GM12864 (cell line): ENCODE measurements at places on chromosomes 5 and 9.

DNA sequence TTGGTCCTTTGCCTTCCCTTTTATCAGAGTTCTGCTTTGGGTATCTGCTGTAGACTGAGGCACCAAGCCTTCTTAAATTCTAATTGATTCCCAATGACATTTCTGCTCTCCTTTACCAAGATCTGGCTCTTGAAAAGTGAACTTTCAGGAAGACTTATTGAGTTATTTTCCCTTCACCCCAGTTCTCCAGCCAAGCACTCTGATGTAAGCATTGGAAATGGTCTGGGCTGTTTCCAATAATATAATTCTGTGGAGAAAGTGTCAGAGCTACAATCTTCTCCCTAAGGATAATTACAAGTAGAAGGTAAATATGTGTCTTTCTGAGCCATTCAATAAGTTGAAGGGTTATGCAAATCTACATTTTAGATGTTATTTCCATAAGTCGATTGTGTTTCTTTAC lies 30.8 kb downstream of the BTF3 start:
- DNase-seq: no peak

GRCh38 chr9:130846487-130847305 lies 11.6 kb downstream of the ABL1 start:
- no peak for DNase-seq

GRCh38 chr5:111502956-111503355 lies 9.4 kb downstream of the STARD4 start:
- DNase-seq: no peak

- no peak for DNase-seq
Observed at GRCh38 chr5:35826554-35826953, 30.1 kb upstream of the IL7R start.

- no peak for DNase-seq
Observed at GRCh38 chr9:24071716-24072115, 245.7 kb upstream of the ELAVL2 start.

DNA sequence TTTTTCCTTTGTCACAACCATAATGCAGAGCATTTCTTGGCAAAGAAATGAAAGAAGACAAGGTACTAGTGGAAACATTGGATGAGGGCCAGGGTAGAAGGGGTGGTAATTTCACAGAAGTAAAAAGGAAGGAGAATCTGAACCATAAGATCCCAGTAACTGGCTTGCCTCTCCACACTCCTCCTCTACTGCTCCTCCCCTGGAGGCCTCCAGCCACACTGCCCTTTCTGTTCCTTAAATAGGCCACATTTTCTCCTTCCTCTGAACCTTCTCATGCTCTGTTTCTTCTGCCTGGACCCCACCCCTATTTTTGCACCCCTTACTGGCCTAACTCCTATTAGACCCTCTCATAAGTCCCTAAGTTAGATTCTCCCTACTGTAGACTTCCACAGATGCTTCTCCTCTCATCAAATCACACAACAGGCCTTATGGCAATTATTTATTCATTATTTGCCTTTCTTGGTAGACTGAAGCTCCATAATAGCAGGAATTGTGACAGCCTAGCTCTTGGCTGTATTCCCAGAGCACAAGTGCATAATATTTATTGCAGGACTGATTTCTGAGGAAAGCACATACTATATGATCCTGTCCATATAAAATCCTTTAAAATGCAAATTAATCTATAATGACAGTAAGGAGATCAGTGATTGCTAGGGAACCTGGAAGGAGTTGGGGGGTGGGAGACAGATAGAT lies 31.3 kb upstream of the GRIA1 start:
- DNase-seq: no peak

GRCh38 chr5:80884929-80885328 lies 75.2 kb upstream of the RASGRF2 start:
- DNase-seq: no peak

- DNase-seq: no peak
Observed at GRCh38 chr9:82271106-82271561, 282.6 kb downstream of the SPATA31D1 start.

GRCh38 chr5:1131191-1131621 lies 19.3 kb upstream of the SLC12A7 start:
- no peak for DNase-seq

GRCh38 chr5:53820119-53820801 lies 259.8 kb downstream of the NDUFS4 start:
- DNase-seq: no peak

- DNase-seq: no peak
Observed at GRCh38 chr5:4676934-4677333, 463.2 kb upstream of the ADAMTS16 start.

- no peak for DNase-seq
Observed at GRCh38 chr5:78339617-78340436, 20.6 kb upstream of the SCAMP1 start.

DNA sequence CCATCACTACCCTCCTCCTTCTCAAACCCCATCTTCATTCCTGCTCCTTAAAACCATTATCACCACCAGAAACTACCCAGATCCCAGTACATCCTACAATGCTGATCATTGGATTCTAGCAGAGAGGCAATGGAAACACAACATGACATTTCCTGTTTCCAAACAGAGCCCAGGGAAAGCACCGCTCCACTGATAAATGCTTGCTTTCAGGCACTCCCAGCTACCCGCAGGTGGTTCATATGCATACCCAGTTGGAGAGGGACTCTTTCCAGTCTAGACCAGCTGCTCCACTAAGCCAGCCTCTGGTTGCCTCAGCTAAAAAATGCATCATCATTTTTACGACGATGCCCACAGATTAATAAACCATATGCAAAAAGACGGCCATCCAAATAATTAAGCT lies 39.2 kb upstream of the ACO1 start:
- no peak for DNase-seq

DNA sequence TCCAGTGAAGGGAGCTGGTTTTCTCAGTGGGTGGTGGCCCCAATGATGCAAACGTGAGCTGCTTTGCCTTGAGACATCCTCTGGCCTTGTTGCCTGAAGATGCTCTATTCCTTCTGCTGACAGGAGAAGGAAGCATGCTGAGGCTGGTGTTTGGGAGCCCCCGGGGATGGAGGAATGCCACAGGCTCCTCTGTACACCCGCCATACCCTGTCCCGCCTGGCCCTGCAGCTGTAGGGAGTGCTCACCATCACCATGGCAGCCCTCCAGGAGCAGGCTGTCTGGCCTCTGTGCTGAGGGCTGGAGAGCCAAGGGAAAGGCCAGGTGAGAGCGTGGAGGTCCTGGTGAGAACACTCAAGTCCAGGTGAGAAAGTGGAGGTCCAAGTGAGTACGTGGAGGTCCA lies 134.4 kb downstream of the MRPL36 start:
- DNase-seq: no peak

- DNase-seq: no peak
Observed at GRCh38 chr5:88545338-88545737, 276.7 kb upstream of the TMEM161B start.

DNA sequence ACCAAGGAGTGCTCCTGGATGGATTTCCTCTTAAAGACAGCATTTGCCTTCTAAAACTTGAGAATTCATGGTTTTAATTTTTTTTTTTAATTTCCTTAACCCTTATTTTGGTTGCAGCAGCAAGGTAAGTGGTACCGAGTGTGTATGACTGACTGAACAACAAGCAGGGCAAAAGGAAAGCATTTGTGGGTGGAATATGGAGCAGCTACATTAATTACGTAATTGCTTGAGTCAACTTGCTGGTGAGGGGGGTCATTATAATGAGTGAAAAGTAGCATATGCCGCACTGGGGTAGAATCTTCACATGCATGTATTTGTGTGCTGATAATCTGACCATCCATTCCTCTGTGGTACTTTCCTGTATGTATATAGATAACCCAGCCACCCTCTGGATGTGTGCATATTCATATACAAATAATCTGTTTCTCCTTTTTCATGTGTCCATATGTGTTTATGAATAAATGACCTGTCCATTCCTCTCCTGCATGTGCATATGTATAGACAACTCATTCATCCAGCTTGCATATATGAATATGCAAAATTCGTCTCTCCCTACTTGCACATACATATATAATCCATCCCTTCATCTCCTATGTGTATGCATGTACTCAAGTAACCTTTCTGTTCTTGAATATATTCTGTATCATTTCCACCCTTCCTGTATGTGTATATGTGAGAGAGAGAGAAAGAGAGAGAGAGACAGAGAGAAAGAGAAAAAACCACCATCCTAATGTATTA lies 147.5 kb upstream of the RUSC2 start:
- DNase-seq: no peak

- peak; percentile 8 for DNase-seq
Observed at GRCh38 chr5:79020861-79021561, 35.9 kb upstream of the ARSB start.

- DNase-seq: no peak
Observed at GRCh38 chr5:387491-388265, 55.3 kb upstream of the EXOC3 start.

DNA sequence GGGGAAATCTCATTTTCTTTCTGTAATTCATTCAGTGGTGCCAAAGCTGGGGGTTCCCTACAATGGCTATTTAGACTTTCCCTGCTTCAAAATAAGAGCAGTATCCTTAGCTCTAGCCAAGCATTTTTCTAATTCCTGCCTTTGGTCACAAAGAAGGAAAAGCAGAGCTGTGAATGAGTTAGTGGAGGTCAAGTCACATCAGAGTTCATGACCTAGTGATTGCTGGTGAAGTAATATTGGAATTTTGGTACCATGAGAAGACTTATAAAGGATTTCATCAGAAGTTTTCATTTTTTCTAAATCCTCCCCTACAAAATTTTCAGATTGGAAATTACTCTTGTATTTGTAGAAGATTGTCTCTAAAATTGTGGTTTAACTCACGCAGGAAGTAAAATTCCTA lies 28.0 kb downstream of the DNAJC21 start:
- no peak for DNase-seq

DNA sequence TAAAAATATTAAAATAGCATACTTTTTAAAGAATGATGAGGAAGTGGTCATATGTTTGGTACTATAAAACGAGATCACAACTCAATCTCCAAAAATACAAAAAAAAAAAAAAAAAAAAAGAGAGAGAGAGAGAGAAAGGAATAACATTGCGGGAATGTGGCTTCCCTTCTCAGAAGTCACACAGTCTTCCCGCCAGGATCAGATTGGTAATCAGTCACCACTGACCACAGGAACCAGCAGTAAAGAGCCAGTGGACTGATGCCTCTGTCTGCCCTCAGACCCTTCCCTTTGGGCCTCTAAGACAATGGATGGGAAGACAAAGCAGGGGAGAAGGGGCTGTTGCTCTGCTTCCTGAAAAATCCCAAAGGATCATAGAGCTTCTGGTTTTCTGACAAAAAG lies 104.9 kb downstream of the KLHL3 start:
- no peak for DNase-seq

DNA sequence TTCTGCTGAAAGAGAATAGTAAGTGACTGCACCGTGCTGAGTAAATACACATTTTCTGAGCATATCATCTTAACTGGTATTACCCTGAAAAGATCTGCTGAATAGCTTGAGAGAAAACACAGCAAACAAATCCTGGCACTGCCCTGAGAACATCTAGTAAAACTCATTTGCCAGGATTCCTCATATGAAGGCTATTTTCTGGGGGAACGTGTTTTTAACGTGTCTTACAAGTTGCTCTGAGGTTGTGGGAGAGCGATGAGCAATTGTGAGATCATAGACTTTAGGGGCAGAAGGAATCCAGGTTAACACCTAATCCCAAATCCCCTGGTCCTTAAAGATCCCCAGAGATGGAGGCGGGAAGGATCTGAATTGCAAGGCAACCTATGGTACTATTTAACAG lies 331.9 kb upstream of the RFX3 start:
- no peak for DNase-seq

DNA sequence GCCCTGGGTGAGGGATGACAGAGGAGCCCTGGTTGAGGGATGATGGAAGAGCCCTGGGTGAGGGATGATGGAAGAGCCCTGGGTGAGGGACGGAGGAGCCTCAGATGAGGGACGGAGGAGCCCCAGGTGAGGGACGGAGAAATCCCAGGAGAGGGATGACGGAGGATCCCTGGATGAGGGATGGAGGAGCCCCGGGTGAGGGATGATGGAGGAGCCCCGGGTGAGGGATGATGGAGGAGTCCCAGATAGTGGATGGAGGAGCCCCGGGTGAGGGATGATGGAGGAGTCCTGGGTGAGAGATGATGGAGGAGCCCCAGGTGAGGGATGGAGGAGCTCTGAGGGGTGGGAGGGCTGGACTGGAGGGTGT lies 10.9 kb downstream of the PHF2 start:
- no peak for DNase-seq

GRCh38 chr9:70881333-70881732 lies 240.1 kb downstream of the TRPM3 start:
- DNase-seq: no peak

DNA sequence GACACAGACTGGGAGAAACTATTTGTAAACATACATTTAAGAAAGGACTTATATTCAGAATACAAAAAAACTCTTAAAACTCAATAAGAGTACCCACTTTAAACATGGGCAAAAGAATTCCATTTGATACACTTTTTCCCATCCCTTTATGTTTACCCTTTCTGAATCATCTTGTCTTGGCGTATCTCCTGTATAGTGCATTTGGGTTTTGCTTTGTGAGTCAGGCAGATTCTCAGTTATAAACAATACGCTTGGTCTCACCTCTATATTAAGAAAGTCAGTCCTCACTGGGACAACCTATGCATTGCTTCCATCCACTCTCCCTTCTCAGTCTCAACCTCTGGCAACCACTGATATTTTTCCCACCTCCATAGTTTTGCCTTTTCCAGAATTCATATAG lies 27.3 kb upstream of the ADAMTS6 start:
- DNase-seq: no peak

DNA sequence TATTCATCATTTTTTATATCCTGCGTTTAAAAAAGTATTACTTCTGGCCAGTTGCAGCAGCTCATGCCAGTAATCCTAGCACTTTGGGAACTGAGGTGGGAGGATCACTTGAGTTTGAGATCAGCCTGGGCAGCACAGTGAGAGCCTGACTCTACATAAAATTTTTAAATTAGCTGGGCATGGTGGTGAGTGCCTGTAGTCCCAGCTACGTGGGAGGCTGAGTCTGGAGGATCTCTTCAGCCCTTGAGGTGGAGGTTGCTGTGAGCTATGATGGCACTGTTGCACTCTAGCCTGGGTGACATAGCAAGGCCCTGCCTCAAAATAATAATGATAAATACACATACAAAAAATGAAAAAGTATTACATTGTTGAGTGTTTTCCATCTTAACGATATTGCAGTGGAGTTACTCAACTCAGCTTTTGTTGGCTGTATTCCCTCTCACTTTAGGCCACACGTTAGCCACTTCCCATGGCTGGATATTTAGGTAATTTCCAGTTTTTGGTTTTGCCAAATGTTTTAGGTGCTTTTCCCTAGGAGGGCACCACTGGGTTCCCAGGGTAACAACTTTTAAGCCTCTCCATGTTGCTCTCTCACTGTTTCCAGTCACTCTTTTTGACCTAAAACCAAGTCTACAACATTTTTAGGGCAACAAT lies 20.6 kb downstream of the SHB start:
- DNase-seq: no peak
